EH (cell line): ENCODE measurements at places on chromosomes 1 and 21.
A peak's percentile ranks its signal among the peaks of the same experiment; 100 is the strongest.

DNA sequence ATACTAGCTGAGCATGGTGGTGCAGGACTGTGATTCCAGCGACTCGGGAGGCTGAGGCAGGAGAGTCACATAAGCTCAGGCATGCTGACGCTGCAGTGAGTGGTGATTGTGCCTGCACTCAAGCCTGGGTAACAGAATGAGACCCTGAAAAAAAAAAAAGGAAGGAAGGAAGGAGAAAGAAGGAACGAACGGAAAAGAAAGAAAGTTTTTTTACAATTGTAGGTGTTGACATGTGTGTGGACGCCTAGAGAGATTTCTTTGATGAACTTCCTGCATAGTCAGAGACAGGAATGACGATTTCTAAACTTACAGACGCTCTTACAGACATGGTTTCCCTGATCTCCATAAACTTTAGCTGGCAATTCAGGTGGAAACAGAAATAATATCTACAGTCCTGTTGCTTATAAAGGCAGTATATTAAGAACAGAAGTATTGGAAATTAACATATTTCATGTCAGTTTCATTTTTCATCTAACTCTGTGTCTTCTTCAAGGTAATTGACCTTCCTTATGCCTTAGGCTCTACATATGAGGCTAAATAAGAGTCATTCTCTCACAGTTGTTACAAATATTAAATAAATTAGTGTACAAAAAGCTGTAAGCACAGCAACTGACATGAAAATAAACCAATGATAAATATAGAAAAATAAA lies 4.1 kb downstream of the SAMSN1 start:
- DNase-seq: no peak

GRCh38 chr1:185038813-185039376 lies 6.5 kb upstream of the RNF2 start:
- no peak for DNase-seq

- peak; percentile 90 for DNase-seq
Measured at GRCh38 chr1:223714849-223715603, 2.7 kb downstream of the CAPN2 start.

DNA sequence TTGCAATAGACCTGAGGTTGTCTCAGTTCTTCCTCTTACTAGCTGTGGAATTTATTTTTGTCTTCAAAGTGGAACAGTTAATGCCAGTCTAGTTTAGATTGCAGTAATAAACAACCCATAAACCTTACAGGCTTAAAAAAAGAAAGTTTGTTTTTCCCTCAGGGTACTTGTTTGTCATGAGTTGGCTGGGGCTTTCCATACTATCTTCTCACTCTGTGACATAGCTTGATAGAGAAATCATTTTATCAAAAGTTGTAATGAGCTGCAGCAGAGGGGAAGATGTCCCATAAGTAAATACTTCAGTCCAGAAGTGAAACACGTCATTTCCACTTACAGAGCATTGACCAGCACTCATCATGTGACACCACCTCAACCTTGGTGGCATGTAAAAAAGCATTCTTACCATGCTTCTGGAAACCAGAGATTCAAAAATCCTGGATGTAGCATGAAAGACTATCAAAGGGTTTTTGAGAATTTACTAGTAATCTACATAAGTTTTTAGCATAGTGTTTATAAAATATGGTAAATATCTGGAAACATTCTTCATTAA lies 62.8 kb upstream of the COL11A1 start:
- peak; percentile 66 for DNase-seq

DNA sequence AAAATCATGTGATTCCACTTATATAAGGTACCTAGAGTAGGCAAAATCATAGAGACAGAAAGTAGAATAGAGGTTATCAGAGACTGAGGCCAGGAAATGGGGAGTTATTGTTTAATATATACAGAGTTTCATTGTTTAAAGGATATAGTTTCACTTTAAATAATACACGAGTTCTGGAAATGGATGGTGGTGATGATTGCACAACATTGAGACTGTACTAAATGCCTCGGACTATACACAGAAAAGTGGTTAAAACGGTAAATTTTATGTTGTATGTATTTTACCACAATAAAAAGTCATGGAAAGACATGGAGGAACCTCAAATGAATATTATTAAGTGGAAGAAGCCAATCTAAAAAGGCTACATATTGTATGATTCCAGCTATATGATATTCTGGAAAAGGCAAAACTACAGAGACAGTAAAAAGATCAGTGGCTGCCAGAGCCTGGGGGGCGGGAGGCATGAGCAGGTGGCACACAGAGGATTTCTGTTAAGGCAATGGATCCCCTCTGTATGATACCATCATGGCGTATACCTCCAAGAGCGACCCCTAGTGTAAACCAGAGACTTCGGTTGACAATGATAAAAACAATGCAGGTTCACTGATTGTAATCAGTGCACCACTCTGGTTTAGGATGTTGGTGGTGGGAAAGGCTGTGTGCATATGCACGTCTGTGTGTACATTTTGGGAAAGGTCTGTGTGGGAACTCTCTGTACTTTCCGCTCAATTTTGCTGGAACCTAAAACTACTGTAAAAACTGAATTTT lies 7.5 kb downstream of the C1orf198 start:
- DNase-seq: no peak

- no peak for DNase-seq
Measured at GRCh38 chr1:39882152-39882551, 1.2 kb downstream of the TRIT1 start.

DNA sequence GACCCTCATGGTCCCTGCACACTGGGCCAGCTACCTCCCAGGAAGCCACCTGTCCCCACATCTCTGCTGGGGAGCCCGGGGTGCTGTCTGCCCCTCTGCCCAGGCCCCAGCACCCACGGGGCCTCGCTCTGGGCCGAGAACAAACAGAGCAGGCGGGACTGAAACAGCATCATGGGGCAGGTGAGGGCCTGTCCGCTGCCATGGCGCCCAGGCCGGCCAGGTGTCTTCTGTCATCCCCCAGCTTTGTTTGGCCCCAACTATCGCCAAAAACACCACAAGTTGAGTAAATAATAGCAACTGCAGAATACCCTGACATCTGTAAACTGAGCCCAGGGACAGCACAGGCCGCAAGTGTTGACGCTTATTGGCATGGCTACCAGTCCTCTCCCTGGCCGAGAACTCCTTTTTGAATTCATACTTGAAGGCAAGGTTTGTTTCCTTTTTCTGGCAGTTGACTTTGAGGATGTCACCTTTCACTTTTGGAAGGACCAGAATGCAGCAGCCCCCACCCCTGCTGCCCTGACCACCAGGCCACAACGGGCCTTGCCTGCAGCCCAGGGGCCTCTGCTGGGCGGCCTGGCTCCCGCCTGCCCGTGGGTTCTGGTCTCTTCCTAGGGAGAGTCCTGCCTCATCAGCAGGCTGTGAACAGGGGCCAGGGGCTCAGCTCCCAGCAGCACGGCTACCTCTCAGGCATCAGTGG lies 152.7 kb downstream of the CASZ1 start:
- no peak for DNase-seq

GRCh38 chr1:50699795-50700194 lies 260.3 kb downstream of the FAF1 start:
- DNase-seq: no peak

DNA sequence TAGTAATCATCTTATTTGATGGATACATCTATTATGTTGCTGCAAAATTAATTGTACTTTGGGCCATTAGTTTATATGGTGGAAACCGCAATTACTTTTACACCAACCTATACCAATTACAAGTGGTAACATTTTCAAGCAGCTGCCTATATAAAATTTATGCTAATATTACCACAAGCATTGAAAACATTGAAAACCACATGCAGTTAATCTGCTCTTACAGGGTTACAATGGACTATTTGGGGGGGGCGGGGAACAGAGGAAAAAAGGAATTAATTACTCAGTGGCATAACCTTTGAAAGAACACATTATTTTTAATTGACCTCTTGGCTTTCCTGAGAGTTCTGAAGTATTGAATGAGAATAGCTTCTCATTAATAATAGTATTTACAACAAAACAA lies 1793.2 kb downstream of the NCAM2 start:
- no peak for DNase-seq

DNA sequence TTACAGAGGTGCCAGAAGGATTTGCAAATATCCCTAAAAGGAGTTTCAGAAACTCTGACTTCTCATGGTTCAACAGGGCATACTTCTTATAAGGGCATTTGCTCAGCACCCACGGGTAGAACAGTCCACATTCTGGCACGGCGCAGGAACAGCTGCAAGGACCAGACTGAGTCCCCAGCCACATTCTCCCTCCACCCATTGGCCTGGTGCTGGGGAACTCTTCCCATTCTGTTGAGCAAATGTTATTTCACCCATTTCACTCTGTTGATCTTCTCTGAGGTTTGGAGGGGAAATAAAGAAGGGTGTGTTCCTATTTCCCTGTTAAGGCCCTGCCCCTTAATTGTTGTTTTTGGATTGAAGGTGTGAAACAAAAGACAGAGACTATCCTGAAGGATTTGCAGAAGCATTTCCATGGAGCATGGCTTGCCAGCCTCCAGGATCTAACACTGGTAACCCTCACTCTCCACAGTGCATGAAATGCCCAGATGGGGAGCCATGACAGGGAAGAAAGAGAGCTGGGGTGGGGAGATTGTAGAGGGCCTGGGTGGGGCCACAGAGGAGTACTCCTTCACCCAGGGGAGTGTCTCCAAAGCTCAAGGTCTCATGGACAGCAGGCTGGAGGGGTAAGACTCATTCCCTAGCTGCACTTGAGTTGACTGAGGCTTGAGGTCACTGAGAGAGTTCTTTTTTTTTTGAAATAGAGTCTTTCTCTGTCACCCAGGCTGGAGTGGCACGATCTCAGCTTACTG lies 35.0 kb downstream of the INAVA start:
- no peak for DNase-seq

DNA sequence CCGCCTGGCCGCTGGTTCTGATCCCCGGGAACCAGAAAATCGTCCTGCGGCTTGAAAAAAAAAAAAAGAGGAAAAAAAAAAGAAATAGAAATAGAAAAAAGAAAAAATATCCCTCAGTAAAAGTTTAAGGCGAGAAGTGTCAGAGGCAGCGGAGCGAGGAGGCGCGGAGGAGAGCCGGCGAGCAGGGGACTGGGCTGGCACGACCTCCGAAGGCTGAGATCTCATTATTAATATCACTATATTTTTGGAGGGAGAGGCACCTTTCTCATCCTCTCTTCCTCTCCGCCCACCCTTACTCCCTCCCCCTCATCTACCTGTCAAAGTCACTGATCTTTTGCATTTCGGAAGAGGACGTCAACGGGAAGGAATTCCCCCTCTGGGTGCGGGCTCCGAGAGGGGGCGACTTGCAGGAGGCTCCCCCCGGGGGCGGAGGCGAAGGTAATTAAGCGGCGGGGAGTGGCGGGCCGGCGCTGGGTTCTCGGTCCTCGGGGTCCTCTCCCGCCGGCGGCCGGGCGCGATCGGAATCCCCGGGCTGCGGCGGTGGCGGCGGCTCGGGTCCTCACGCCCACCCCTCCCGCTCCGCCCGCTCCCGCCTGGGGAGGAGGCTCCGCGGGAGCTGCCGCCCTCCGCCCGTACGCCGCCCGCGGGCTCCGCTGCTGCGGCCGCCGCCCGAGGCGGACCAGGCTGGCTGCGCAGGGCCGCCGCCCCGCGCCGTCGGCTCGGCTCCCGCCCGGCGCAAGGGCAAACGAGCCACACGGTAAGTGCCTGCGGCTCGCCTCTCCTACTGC lies at the start of gene NTNG1:
TSS of gene NTNG1 (plus strand) at position 337 of the 788 bp plus-strand sequence.
- DNase-seq: no peak

- DNase-seq: peak; percentile 10
Measured at GRCh38 chr1:193729429-193729828, 543.0 kb upstream of the B3GALT2 start.

DNA sequence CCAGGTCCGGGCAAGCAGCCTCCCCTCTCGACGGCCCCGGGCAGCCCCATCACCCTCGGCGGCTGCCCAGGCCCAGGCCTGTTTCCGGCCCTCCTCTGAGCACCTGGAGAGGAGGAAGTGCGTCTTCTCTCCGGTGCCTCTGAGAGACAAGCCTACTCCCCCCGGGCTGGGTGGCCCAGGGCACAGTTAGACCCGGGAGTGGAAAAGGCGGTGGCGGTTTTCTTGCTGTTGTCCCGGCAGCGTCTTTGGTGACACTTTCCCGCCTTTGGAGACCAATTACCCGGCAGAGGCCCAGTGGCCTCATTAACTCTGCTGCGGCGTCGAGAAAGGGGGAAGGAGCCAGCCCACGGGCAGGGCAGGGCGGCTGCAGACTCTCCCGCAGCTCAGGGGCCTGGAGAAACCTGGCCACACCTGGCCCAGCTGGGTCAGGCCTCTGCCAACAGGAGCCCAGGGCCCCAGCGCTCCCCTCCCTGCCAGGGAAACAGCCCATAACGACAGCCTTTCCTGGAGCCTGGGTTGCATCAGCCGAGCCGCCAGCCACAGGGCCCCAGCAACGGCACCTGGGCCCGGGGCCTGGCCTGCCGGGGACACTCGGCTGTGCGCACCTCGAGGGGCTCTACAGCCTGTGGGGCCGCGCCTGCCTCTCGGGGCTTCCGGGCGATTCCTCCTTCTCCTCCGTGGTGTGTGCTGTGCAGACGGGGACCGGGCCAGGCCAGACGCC lies 28.4 kb upstream of the C1orf159 start:
- DNase-seq: no peak

- DNase-seq: peak; percentile 87
Measured at GRCh38 chr1:219174460-219175211, 958 bp downstream of the LYPLAL1 start.

DNA sequence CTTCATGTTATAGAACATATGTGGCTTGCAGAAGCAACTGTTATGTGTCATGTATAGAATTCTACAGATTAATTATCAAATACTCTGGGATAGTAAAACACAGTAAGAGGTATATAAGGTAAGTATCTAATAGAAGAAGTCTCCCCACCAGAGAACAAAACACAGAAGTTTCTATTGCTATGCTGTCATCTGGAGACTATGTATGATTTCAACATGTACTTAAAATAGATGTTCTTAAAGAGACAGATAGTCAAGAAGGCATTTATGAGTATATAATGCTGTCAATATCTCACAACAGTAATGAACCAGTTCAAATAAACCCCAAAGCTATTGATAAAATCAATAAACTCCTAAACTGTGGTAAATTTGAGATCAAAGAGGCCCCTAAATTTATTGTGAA lies 8.1 kb upstream of the ADCY10 start:
- DNase-seq: peak; percentile 54

GRCh38 chr1:54849219-54850068 lies 37.6 kb downstream of the DHCR24 start:
- no peak for DNase-seq

DNA sequence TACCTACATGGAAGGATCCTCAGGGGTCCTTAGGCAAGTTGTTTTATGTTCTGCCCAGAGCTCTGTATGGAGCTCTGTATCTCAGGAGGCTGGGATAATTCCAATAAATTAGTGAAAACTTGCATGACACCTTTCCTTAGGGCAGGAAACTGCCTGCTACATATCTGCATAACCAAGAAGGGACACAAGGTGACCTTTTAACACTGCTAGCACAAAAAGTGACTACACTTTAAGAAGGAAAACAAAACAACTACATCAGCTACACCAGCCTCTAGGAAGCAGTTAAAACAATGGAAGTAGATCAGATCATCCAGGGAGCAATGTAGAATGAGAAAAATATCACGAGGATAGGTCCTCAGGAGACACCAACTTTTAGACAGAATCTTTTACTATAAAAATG lies 93.9 kb downstream of the TNFSF18 start:
- DNase-seq: no peak

- peak; percentile 16 for DNase-seq
Measured at GRCh38 chr1:186059311-186059710, 315.7 kb downstream of the TPR start.

- no peak for DNase-seq
Measured at GRCh38 chr1:119387858-119388257, 19.3 kb downstream of the HAO2 start.
